ENCODE measurements at places on chromosomes 13 and 19.

- DNase-seq = no peak
Measured at GRCh38 chr19:3115916-3116602, 19.8 kb upstream of the GNA15 start.

- no peak for DNase-seq
Measured at GRCh38 chr19:50167314-50167721, 4.2 kb upstream of the IZUMO2 start.

- DNase-seq = no peak
Measured at GRCh38 chr19:33437393-33437820, 63.9 kb downstream of the CEBPG start.

DNA sequence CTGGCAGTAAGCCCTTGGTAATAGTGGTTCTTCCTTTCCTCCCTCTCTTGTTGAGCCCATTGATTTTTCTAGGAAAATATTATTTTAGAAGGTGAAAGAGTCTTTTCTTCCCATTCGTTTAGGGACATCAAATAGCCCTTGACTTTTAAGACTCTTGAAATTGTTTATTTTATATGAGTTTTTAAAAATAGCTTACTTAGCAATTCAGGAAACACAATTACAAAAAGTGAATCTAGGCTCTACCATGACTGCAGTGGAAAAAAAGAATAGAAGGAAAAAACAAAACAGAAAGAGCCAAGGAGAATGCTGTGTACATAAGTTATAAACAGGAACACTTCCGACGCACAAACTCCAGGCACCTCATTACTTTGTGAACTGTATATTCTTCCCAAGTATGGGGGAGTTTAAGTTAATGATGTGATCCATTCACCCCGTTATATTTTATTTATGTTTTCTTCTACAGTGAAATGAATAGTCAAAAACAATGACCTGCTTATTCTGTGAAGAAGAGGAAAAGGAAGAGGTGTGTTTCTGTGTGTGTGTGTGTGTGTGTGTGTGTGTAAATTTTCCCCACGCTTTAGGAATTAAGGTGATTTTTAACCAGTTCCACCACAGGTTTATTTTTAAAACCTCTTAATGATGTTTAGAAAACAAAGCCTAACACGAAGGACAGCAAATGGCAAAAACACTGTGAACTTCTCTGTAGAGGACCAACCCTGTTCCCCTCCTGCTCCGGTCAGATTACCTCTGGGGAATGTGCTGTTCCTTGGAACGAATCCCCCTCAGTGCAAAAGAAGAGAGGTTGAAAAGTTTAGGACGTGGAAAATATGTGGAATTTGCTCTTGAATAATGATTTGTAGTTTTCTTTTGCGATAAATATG, 266.3 kb downstream of the KLF5 start:
- no peak for DNase-seq

DNA sequence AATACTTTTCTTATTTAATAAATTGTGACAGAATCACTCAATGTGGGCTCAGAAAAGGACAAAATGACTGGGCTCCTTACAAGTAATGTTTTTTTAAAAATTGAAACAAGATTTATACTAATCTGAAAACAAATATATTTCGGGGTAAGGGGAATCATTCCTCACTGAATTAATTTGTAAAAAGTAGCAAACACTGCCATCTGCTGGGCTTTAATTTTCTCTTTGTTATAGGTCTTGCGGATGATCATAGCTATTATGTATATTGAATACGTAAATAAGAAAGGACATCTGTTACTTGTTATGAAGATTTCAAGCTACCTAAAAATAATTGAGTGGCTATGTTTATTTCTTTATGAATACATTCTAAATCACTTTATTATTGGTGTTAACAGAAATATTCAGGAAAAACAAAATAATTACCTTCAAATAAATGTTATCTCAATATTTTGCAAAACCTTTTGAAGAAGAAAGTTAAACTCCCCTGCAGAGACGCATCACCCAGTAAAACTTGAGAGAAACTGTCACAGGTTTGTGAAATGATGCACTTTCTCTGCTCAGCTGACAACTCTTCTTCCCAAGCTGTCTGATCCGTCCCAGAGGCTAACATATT, 17.8 kb upstream of the ENOX1 start:
- DNase-seq = no peak

- DNase-seq = no peak
Measured at GRCh38 chr13:62299988-62300387, 884.3 kb upstream of the PCDH20 start.

DNA sequence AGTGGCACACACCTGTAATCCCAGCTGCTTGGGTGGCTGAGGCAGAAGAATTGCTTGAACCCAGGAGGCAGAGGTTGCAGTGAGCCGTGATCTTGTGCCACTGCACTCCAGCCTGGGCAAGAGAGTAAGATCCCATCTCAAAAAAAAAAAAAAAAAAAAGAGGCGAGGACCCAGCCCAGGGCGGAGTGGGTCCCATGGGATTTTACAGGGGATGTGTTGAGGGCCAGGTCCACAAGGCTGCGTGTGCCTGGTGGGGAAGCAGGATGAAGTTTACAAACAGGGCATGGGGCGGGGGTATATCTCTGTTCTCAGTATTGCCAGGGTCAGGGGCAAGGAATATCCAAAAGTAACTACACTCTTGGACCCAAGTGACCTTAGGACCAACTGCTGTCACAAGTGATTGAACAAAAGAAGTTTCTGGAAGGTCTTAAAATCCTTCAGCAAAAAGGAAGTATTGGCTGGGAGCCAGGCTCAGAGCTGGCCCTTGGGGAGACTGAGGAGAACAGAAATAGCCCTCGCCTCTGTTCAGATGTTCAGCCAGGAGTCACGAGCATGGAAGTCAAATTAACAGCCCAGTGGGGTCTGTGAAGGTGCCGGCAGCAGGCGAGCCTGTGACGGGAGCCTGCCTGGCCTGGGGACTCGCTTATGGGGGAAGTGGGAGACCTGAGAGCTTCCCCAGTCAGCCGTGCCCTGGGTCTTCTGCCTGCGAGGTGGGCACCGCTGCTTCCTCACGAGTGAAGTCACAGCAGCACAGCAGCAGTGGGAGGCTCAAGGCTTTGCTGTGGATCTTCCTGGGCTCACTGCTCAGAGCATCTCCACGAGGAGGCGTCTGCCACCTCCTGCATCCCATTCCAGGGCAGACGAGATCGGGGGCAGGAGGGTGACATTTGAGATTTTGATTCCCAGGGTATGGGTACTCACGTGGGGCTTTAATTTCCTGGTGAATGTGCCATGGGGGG, 6.4 kb downstream of the MYO9B start:
- no peak for DNase-seq

DNA sequence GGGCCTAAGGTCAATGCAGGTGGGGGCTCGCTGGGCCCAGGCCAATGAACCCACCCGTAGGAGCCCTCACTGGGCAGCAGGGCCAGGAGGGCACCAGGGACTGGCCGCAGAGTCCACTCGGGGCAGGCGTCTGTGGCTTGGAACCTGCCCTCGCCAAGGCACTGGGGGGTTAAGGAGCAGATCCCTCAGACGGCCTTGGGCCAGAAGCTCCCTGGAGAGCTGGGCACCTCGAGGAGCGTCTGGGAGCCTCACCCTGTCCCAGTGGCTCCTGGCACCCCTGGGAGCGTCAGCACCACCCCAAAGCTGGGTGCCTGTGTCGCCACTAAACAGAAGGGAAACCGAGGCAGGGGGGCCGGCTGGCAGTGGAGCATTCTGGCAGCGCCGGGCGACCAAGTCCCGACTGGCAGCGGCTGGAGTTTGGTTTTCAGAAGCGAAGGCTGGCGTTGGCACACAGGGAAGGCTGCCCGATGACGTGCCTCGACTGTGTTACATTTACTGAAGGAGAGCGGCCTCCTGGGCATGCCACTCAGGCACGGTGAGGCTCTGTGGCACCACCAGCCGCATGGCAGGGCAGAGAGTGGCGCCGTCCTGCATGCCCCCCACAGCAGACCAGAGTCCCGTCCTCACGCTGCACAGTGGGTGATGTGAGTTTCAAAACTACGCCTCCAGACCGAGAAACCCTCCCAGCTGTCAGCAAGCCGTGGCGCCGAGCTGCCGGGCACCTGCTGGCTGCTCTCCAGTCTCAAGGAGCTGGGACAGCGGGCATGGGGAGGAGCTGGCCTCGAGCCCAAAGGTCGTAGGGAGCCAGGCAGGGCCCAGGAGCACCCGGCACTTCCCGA, 9.2 kb upstream of the MEX3D start:
- DNase-seq = no peak
